Activated CD4-positive, alpha-beta T cell treated with anti-CD3 and anti-CD28 coated beads, Interleukin-2, amount 50 U/mL, for 4 hours (primary cell): ENCODE measurements at places on chromosomes 11 and 22.

- DNase-seq, result no peak
These were observed 52.9 kb downstream of the C11orf58 start for GRCh38 chr11:16791191-16791961.

GRCh38 chr11:70378506-70379134 lies 19.7 kb upstream of the CTTN start:
- DNase-seq, result no peak

DNA sequence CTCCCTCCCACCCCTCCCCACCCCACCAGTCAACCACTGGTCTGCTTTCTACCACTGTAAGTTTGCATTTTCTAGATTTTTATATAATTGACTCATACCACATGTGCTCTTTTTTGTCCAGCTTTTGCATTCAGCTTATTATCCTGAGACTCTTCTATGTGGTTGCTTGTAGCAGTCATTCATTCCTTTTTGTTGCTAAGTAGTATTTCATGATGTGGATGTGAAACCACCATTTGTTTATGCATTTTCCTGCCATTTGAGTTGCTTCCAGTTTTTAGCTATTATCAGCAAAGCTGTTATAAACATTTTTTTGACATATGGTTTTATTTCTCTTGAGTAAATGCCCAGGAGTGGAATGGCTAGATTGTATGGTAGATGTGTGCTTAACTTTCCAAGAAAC lies 77.0 kb upstream of the FGF3 start:
- DNase-seq, result no peak

DNA sequence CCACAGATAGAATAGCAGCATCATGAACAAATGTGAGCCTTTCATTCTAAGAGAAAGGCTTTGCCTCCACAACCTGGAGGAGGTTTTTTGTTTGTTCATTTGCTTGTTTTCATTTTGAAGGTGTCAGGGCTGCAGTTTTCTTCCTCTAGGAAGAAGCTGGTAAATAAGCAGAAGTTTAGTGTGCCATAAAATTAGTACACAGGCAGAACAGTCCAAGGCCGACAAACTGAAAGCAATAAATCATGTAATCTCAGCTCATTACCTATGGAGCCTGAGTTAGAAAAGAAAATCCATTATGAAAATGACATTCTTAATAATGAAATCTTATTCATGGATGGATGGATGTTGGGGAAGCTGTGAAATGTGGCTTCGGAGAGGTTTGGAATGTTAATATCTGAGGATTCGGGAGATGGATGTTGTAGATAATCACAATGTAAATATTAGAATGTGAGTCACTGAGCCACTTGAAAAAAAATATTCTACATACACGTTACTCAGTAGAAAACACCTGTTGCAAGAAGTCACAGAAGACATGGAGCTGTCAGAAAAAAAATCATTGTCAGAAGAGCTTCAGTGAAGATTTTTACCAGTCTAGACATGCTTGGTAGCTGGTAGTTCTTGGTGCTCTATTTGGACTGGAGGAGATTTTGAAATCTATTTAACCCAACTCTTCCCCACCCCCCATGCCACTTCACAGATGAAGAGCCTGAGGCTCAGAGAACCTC lies 15.0 kb upstream of the ZDHHC13 start:
- no peak for DNase-seq

DNA sequence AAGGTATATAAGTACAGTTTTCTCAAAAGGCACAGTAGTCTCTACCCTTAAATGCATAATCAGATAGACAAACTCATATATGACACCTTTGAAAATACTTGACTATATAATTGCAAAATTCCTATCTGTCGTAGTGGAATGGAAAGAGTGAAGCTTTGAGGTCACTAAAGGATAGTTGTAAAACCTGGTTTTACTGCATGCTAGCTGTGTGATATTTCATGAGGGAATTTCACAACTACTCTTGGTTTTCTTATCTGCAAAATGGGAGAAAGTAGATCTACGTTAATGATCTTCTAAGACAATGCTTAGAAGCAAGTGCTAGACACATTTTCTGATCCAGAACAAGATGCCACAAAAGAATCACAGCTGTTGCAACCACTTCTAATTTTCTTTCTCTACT lies 332.2 kb downstream of the AASDHPPT start:
- no peak for DNase-seq
